Activated T-helper 1 cell treated with anti-CD3 and anti-CD28 coated beads, Interleukin-12 subunit alpha, Interleukin-12 subunit beta, Interleukin-2, Interleukin-4 antibody, amounts not matched to agents 30 ng/mL and 10 ng/mL and 1 ng/mL, durations not matched to agents 14 hours and 24 hours and 36 hours (primary cell): ENCODE measurements at places on chromosomes 5 and 9. TPM values are rescaled to one million over a fixed set of nuclear protein-coding genes. Genes with fewer than 3 reads are reported as not detected.

Gene COL27A1
- total RNA-seq, result 6.1 and 7.4 TPM in 2 replicates

GRCh38 chr5:50547303-50547702 lies 106.2 kb upstream of the EMB start:
- H3K27me3 ChIP-seq, result no peaks in the 10 kb centered on the region
- H3K4me3 ChIP-seq, result no peak overlapping the region
- DNase-seq, result no peak
- no peak overlapping the region for H3K27ac ChIP-seq
- no peaks in the 10 kb centered on the region for H3K4me1 ChIP-seq
- H3K36me3 ChIP-seq, result peaks cover 3% of the 10 kb centered on the region

GRCh38 chr9:87181670-87182069 lies 234.4 kb upstream of the GAS1 start:
- peaks cover 6% of the 10 kb centered on the region for H3K27me3 ChIP-seq
- H3K27ac ChIP-seq, result no peak overlapping the region
- no peak for DNase-seq
- H3K4me1 ChIP-seq, result no peaks in the 10 kb centered on the region

GRCh38 chr9:93061791-93062763 lies 3.6 kb downstream of the SUSD3 start:
- H3K36me3 ChIP-seq, result peaks cover 21% of the 10 kb centered on the region
- no peaks in the 10 kb centered on the region for H3K27me3 ChIP-seq
- DNase-seq, result no peak
- peak overlapping the region; percentile 91 for H3K4me3 ChIP-seq
- H3K27ac ChIP-seq, result peak overlapping the region; percentile 94

DNA sequence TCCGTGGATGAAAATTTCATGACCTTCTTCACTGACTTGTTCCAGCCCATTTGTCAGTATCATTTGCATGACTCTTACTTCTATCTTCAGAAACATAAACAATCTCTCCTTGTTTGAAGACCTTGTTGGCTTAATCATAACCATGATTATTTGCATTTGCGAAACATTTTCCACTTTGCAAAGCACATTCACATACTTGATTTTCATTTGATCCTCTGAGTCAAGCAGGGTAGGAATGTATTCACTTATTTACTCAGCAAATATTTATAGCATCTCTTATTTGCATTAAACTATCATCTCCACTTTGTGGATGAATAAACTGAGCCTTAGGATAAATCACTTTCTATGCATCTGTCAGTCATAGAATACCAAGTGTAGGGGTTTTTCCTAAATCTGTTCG lies 343.0 kb upstream of the SGCD start:
- H3K27ac ChIP-seq, result no peak overlapping the region
- H3K4me3 ChIP-seq, result no peak overlapping the region
- DNase-seq, result no peak

DNA sequence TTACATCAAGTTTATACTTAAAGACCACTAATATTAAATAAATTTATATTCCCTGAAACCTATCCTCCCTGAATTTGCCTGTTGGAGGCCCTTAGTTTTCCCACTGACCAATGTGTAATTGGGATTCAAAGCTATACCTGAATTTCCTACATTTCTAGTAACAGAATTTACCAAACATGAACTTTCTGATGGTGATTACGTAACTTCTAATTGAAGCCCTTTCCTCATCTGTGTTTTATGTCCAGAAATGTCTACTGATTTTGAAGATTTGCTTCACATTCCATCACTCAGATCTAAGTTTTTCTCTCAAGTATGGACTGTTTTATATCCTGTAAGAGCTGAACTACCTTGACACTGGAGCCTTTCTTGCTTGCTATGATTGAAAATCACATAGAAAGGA lies 12.8 kb downstream of the ZFP62 start:
- DNase-seq, result no peak
- H3K4me3 ChIP-seq, result no peak overlapping the region
- H3K27me3 ChIP-seq, result no peaks in the 10 kb centered on the region
- H3K4me1 ChIP-seq, result no peaks in the 10 kb centered on the region

DNA sequence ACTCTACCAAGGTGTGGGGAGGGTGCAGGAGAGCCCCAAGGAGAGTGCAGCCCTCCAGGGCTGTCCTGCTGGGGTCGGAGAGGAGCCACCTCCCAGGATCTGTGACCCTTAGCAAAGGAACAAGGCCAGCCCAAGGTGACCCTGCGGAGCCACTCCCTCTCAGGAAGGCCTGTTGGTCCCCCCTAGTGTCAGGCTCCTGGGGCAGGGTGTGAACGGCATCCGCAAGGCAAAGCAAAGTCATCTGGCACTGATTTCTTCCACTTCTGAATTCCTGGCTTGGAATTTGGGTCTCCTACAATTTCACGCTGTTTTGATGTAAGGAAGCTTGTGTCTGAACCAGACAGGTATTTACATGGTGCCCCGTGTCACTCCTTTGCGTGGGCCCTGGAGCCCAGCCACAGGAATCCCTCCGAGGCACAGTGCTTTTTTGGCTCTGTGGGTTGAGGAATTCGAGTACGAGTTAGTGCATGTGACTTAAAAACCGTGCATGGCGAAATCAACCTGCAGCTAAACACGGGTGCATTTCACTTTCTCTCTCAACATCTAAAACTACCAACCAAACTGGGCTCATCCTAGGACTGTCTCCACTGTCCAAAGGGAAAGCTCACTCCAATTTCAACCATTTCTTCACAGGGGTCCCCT lies 24.5 kb upstream of the GFPT2 start:
- no peak for DNase-seq
- no peaks in the 10 kb centered on the region for H3K4me1 ChIP-seq
- H3K27ac ChIP-seq, result no peak overlapping the region
- H3K27me3 ChIP-seq, result peaks cover 2% of the 10 kb centered on the region
- H3K36me3 ChIP-seq, result no peaks in the 10 kb centered on the region

GRCh38 chr5:99702565-99702964 lies 773.8 kb upstream of the CHD1 start:
- no peak overlapping the region for H3K27ac ChIP-seq
- DNase-seq, result no peak
- H3K4me1 ChIP-seq, result no peaks in the 10 kb centered on the region
- H3K27me3 ChIP-seq, result no peaks in the 10 kb centered on the region
- H3K4me3 ChIP-seq, result no peak overlapping the region

DNA sequence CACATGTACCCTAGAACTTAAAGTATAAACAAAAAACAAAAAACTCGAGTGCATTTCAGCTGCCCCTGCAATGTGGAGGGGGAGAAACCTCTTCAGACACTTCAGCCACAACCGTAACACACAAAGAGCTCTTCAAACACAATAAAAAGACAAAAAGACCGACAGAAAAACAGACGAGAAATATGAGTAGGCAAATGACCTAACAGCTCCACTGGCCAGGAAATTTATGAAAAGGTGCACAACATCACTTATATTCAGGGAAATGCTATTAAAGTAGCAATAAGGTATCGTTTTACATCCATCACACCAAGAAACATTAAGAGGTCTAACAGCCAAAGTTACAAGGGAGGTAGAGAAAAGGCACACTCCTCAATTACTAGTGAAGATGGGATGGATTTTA lies 6.2 kb downstream of the ZBED3 start:
- no peaks in the 10 kb centered on the region for H3K4me1 ChIP-seq
- no peak overlapping the region for H3K27ac ChIP-seq
- peaks cover 2% of the 10 kb centered on the region for H3K36me3 ChIP-seq
- peaks cover 7% of the 10 kb centered on the region for H3K27me3 ChIP-seq
- no peak overlapping the region for H3K4me3 ChIP-seq

GRCh38 chr5:1768283-1769000 lies 31.2 kb downstream of the MRPL36 start:
- no peak overlapping the region for H3K4me3 ChIP-seq
- peaks cover 7% of the 10 kb centered on the region for H3K4me1 ChIP-seq
- no peak for DNase-seq

DNA sequence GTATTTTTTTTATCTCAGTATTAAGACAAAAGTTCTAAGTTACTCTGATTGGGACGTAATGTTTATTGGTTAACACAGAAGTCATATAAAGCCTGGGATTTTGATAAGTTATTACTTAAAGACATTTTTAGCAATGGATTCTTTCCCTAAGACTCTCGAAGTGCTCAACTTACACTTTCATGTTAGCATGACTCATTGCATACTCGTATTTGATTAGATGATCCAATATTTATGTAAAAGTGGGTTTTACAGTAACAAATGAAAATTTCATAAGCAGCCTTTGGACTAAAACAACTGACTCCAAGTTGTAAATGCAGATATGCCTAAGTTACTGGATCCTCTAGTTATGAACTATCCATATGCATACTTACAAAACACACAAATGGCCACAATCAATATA lies 567.7 kb upstream of the NUDT12 start:
- H3K36me3 ChIP-seq, result no peaks in the 10 kb centered on the region
- no peak for DNase-seq
- H3K4me3 ChIP-seq, result no peak overlapping the region
- no peaks in the 10 kb centered on the region for H3K27me3 ChIP-seq

GRCh38 chr5:146390469-146390868 lies 51.8 kb downstream of the POU4F3 start:
- no peak for DNase-seq
- no peak overlapping the region for H3K4me3 ChIP-seq
- no peaks in the 10 kb centered on the region for H3K36me3 ChIP-seq
- H3K4me1 ChIP-seq, result no peaks in the 10 kb centered on the region
- no peak overlapping the region for H3K27ac ChIP-seq
- no peaks in the 10 kb centered on the region for H3K27me3 ChIP-seq

- no peak for DNase-seq
- H3K4me1 ChIP-seq, result no peaks in the 10 kb centered on the region
- H3K27me3 ChIP-seq, result peaks cover 21% of the 10 kb centered on the region
- H3K36me3 ChIP-seq, result no peaks in the 10 kb centered on the region
Measured at GRCh38 chr5:151708126-151708525, 21.4 kb upstream of the SPARC start.

- H3K4me1 ChIP-seq, result no peaks in the 10 kb centered on the region
- H3K4me3 ChIP-seq, result no peak overlapping the region
- DNase-seq, result no peak
Measured at GRCh38 chr9:126638571-126639132, 24.9 kb downstream of the LMX1B start.

- no peak for DNase-seq
- peaks cover 17% of the 10 kb centered on the region for H3K4me1 ChIP-seq
- peaks cover 3% of the 10 kb centered on the region for H3K27me3 ChIP-seq
- peaks cover 2% of the 10 kb centered on the region for H3K36me3 ChIP-seq
- H3K4me3 ChIP-seq, result no peak overlapping the region
Measured at GRCh38 chr5:81195335-81195929, 37.7 kb upstream of the CKMT2 start.
